NCI-H1105 treated with DMSO at 0.1 percent for 48 hours (cell line): ENCODE measurements at places on chromosomes 13 and 19.

DNA sequence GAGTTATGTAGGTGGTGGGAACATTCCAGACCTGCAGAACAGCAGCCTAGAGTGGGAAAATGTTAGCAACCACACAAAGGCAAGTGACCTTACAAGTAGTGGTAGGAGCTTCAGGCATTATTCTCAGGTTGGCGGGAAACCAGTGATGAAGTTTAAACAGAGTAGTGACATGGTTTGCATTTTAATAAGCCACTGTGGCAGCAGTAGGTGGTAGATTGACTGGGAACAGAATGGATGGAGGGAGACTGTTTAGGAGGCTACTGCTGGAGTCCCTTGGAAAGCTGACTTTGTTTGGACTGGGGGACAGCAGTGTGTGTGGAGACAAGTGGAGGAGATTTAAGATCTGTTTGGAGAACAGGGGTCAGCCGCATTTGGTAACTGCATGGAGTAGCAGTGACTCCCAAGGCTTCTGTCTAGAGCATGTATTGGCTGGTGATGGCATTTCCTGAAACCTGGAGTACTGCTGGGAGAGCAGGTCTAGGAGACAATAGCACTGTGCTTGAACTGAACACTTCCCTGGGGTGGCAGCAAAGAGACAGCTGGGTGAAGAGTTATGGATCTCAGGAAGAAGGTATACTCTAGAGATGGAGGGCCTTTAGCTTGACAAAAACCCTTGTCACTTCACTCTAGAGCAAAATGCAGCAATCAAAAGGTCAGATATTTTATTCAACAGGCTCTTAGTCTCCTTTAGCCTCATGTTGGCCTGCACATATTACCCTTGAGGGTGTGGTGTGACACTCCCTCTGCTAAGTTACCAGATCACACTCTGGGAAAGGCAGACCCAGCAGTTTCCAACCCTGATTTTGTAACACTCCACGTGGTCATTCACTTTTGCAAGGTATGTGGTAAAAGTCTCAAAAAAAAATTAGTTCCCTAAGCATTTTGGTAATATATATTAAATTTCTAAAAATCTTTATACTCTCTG, 70.3 kb downstream of the DHRS12 start:
- no peak for DNase-seq

DNA sequence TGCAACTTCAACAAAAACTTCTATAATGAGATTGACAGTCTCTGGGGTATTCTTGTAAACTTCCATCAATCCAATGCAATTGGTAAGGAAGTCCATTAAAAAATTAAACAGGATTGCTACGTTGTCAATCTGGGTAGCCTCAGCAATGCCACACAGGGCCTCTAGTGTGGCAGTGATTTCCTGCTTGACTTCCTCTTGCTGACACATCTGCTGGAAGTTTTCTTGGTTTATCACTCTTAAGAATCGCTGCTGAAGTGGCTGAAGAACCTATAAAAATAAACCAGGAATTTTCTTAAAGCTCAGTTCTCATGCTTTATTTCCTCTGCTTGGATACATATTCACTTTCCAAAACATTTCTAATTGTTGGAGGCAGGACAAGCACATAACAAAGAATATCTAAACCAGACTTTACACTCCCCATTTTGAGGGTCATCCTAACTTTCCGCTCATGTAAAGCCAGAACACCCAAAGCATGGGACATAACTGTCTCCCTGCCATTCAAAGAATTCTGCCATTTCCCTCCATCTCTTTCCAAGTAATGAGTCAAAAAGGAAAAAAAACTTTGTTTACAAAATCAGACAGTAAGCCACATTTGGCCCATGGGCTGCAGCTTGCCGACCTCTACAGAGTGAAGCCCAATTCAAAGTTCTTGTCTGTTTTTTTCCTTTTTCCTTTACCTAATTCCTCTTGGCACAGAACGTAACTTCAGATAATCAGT, 23.2 kb upstream of the EEF1AKMT1 start:
- DNase-seq, result no peak

GRCh38 chr13:42373048-42373812, 101.3 kb downstream of the AKAP11 start:
- no peak for DNase-seq

DNA sequence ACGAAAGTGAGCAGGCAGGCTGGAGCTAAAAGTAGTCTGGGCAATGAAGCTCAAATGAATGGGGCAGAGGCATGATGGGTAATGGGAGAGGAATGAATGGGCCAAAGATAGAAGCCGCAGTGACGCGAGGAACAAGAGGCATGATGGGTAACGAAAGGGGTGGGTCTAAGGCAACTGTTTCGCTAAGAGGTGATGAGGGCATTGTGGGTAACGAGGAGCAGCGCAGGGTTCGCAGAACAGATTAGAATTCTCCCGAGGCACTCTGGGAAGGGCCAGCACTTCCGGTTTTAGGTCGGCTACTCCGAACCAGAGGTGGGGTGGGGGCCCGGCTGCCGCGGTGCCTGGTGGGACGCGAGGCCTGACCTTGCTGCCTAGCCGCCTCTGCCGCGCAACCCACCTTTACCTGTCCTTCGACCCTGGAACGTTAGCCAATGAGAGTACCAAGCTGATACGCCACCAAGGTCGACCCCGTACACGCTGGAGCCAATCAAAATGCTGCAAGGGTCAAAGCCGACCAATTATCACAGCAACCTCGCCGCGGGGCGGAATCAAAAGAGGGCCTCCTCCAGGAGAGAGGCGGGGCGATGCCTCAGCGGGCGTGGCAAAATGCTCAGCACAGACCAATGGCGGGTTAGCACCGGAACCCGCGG, 563 bp upstream of the TOMM40 start:
- DNase-seq, result peak; percentile 100

DNA sequence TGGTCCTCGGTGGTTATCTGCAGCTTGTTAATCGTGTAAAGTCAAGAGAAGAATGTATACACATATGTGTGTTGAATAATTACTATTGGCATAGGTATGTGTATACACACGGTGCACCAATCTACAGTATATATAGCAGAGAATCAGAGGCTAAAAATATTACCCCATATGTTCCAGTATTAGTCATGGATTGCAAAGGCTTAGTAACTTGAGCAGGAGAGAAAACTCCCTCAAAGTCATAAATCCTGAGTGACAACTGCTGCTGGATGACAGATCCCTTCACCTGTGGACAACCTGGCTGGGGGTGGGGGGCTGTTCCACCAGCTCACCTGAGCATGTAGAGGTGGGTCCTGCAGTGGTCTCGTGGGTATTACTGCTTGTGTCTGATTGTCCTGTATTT, 185.0 kb downstream of the ZNF536 start:
- no peak for DNase-seq

GRCh38 chr13:21032656-21033055, 28.7 kb downstream of the LATS2 start:
- DNase-seq, result no peak

DNA sequence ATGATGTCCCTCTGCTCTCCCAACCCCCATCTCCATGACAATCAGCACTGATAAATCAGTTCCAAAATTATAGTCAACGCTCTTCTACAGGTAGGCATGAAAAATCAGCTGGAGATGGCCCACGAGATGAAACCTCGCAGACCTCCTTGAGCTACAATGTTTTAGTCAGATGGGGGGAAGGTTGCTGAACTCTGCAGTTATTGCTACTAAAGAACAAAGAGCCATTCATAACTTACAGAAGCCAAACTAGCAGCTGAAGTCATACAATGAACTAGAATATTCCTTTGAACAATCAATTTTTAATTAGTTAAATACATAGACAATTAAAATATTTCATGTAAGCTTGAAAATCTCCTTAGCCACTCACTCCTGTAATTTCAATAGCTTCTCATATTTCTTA, 179.2 kb downstream of the NHLRC3 start:
- DNase-seq, result no peak

DNA sequence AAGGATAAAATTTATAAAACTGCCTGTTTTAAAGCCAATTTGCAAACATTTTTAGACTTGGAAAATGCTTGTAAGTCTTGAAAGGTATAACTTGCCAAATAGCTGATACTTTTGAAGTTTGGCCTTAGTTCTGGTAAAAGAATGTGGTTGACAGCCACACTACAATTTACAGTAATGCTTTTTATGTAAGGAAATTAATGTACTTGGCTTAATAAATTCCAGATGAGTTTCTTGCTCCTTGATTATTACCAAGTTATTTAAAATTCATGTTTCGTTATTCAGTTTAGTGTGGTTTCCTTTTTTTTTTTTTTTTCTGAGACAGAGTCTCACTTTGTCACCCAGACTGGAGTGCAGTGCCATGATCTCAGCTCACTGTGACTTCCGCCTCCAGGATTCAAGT, 14.9 kb downstream of the LMO7 start:
- no peak for DNase-seq

DNA sequence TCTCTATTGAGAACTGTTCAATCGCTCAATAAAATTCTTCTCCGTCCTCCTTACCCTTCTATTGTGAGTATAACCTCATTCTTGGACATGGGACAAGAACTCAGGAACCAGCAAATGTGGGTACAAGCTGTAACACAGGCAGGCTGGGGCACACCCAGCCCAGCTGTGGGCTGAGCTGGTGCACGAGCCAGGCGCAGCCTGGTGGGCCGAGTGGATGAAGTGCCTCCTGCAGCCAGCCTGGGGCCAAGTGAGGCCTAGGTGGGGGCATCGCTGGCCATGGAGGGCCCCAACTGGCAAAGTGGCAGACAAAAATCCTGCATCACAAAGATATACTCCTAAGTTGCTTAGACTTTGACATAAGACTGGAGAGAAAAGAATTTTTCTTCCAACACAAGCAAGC, 57.9 kb upstream of the DIAPH3 start:
- DNase-seq, result no peak

DNA sequence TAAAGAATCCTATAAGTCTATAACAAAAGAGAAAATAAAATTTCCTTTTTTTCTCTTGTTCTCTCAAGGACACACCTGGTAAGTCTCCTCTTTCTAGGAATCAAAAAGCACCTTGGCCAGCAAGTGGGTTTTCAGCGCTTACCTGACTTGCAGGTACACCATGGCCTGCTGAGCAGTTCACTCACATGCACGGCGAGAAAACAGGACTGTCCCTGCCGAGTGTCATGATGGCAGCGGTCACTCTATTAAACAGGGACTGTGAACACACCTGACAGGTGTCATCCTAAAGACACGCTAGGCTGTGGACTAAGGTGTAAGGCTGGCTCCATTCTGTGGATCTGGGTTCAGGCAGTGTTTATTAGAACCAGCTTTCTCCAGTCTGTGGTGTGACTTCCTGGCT, 170.2 kb downstream of the TEX29 start:
- DNase-seq, result no peak

DNA sequence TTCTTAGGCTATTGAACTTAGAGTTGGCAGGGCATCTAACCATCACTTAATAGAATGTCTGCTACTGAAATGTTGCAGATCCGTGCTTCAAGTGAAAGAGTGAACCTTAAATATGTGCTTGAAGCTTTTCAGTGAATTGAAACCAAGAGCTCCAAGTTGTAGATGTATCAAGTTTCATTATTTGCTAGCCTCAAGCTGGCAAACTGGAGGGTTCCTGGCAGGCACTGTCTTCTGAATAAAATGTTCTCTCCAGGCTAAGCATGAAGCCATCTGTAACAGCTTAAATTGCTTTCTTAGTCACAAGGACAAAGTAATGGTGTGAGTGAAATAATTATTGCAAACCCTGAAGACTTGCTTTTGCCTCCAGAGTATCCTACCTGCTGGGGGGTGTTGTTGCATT, 415.0 kb upstream of the SPRY2 start:
- peak; percentile 35 for DNase-seq

DNA sequence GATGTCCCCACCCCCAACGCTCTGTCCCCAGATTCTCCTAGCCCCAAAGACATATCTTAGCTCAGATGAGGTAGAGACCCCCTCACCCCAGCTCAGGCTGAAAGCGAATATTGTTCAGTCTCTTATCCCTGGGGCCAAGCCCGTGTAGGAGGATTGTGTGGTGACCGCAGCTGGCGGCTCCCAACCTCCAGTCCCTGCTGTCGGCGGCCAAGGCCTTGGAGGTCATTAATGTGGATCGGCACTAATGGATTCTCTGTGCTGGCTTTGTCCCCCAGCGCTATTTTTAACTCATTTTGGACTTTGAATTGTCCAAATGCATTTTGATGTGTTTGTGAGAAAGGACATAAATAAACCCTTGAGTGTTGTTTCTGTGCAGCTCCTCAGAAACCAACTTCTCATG, 124.2 kb downstream of the UQCRFS1 start:
- no peak for DNase-seq

GRCh38 chr13:25347151-25347550, 24.6 kb upstream of the ATP8A2 start:
- no peak for DNase-seq

DNA sequence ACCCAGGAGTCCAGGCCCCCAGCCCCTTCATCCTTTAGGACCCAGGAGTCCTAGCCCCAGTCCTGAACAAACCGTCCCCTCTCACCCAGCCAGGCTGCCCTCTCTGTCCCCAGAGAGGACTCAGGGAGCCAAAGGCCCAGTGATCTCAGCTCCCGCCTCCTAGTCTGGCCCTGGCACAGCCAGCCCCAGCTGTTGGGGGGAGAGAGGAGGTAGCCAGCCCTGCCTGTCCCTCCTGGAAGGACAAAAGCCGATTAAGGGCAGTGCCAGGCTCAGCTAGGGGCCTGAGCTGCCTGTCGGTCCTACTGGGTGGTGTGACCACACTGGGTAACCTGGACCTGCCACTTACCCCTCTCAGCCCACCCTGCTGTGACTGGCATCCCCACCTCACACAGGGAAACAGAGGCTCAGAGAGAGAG, 14.5 kb downstream of the LIPE start:
- DNase-seq, result no peak

- DNase-seq, result no peak
Observed at GRCh38 chr13:38941353-38941945, 49.2 kb downstream of the STOML3 start.

DNA sequence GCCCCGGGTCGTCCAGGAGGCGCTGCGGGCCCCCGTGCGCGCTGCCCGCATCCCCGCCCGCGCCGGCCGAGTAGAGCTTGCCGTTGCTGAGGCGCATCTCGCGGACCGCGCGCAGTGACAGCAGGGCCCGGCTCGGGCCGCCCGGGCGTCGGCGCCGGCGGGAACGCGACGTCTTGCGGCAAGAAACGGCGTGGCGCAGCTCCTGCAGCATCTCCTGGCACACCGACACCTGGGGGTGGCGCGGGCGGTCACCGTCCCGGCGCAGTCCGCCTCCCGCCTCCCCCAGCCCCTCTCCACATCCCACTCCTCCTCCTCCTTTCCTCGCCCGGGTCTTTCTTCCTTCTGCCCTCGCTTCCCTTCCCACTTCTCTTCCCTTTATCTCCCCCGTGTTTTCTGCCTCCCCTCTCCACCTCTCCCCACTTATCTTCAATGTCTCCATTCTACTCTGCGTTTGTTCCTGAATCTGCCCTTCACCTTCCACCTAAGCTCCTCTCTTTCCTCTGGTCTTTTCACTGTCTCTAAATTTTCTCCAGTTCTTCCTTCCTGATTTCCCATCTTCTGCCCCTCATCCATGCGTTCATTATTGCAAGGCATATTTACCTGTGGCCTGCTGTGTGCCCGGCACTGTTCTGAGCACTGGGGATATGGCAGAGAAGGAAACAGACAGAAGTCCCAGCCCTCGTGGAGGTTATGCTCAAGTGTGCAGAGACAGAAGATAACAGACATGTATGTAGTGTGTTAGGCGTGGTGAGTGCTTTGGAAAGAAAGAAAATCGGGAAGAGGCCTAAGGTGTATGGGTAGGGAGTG, 5.2 kb upstream of the ATP1A3 start:
- peak; percentile 25 for DNase-seq

- DNase-seq, result no peak
Observed at GRCh38 chr13:71864986-71865873, 1.8 kb downstream of the DACH1 start.

GRCh38 chr13:104869501-104869900, 1666.0 kb downstream of the EFNB2 start:
- no peak for DNase-seq

- DNase-seq, result no peak
Observed at GRCh38 chr13:98377635-98378378, 199.1 kb downstream of the STK24 start.
